ENCODE measurements at places on chromosomes 1 and 21. TPM values are rescaled to one million over a fixed set of nuclear protein-coding genes. Genes with fewer than 3 reads are reported as not detected.

Gene SPRR1B
- not detected for total RNA-seq

Gene CD1B
- total RNA-seq, result not detected

Gene PLEKHG5
- total RNA-seq, result 13.7 TPM

Gene PKP1
- total RNA-seq, result 0.50 TPM

Gene OLIG2
- not detected for total RNA-seq

Gene GLUL
- total RNA-seq, result 1,224 TPM

Gene RPS6KC1
- total RNA-seq, result 60.2 TPM

Gene CFHR4
- 0.25 TPM for total RNA-seq

DNA sequence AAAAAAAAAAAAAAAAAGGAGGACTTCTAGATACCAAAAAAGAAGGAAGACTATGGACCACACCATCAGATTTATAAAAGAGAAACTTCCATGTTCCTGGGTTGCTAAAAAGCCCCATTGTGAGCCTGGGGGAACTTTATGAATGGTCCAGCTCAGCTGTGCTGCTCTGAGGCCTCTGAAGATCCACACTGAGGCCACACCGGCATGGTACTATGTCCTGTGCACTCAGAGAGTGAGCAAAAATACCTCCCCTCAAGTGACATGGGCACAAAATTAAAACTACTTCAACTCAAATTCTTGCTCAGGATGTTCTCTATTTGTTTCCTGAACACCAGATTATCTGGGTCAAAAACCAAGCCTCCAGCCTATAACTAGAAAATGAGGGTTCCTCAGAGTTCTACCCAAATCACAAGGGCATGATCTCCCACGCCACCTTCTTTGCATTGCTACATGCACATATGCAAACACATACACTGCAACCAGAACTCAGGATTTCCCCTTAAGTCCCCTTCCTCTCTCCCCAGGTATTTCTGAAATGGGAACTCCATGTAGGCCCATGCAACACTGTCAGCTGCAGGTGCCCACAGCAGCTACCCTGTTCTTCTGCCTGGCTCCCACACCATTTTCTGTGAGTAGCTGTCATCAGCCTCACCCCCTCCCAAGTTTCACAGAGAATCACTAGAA, 94.4 kb downstream of the SH3GLB1 start:
- DNase-seq, result no peak

DNA sequence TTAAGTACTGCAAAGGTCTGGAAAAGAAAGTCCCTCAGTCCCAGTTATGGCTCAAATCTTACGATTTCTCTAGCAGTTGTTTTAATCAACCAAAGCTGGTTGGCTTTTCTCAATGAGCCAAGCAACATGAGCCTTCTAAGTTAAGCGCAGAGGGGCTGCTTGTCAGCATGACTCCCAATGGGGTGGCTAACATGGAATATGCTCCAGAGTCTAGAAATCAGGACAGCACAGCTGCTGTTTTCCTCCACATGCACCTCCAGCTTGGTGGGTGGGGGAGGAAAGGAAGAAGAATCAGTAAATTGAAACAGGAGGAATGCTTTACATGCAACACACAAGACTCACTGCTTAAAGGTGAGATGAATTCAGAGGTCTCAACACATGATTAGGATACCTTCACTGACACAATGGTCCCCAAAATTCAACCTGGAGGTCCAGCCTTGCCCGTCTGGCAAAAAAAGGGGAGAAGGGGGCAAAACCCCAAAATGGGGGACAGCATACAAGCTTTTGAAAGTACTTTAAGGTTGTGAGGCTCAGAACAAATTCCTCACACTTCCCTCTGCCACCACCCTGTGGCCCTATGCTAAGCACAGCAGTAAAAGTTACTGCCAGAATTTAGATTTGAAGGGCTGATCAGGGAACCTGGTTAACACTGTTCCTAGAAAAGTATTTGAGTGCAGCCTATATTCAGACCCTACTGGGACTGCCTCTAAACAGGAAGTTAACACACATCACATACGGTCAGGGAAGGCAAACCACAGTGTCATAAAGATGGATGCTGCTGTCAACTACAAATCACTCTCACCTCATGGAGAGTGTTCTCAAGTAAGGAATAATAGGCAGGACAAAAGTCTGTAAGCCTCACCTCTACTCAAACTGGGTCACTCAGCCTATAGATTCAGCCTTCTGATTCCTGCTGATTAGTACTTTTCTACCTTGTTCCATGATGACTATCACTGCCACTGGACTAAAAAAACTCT, 2.6 kb downstream of the GATAD2B start:
- DNase-seq, result no peak

- DNase-seq, result no peak
These were observed 14.6 kb upstream of the SLC41A1 start for GRCh38 chr1:205827623-205828022.

DNA sequence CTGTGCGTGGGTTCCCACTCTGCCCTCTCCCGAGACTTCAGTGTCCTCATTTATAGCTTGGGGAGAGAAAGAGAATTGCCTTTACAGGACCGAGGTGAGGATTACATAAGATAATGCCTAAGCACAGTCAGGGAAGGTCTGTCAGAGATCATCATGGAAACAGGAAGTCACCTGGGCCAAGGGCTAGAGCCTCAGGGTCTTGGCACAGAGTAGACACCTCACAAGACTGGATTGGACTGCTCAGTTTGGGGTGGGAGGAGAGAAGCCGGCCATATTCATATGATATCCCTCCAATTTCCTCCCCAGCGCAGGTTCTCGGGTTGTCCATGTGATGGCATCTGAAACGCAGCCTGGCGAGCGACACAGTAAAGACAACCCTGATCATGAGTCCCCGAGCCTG, 3.8 kb downstream of the CNR2 start:
- no peak for DNase-seq

DNA sequence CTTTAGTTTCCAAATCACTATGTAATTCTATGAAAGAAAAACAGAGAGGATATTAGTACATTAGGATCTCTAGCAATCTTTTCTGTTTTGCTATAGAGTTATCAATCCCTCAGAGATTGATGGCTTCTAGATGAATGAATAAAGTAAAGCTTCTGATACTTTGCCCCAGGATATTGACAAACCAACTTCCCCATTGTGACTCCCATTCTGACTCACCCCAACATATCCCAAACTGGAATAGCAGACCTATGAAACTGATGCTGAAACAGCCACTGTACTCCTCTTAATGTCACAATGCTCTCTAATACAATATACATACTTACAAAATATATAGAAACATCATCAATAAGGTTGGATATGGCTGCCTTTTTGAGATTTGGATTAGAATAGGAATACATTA, 442.1 kb upstream of the NR5A2 start:
- no peak for DNase-seq

DNA sequence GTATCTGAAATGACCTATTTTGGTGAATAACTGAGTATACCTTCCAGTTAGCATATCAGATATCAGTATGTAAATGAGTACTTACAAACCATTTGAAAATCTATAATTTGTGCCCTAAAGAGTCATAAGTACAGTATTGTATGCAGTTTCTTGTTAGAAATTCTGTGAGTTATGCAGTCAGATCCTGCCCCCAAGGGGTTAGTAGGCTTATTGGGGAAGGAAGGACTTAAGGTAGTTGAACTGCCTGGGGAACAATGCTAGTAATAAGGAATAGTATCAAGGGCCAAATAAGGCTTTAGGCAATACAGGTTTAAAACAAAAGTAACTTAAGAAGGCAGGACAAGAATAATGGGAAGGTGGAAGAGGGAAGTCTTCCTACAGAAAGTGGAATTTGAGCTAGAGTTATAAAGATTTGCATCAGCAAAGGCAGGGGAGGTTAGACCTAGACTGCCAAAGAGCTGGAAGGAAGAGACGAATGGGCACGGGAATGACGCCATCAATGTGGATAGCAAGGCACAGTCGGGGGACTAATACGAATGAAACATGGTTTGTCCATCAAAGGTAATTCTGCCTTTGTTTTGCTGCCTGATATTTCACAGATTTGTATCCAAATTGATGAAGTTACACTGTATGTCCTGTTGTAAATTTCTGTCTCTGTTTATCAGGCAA, 182.9 kb upstream of the DPYD start:
- DNase-seq, result no peak

GRCh38 chr1:172815740-172816139, 156.8 kb downstream of the FASLG start:
- no peak for DNase-seq

GRCh38 chr1:38559446-38560165, 300.0 kb downstream of the RRAGC start:
- peak; percentile 42 for DNase-seq

DNA sequence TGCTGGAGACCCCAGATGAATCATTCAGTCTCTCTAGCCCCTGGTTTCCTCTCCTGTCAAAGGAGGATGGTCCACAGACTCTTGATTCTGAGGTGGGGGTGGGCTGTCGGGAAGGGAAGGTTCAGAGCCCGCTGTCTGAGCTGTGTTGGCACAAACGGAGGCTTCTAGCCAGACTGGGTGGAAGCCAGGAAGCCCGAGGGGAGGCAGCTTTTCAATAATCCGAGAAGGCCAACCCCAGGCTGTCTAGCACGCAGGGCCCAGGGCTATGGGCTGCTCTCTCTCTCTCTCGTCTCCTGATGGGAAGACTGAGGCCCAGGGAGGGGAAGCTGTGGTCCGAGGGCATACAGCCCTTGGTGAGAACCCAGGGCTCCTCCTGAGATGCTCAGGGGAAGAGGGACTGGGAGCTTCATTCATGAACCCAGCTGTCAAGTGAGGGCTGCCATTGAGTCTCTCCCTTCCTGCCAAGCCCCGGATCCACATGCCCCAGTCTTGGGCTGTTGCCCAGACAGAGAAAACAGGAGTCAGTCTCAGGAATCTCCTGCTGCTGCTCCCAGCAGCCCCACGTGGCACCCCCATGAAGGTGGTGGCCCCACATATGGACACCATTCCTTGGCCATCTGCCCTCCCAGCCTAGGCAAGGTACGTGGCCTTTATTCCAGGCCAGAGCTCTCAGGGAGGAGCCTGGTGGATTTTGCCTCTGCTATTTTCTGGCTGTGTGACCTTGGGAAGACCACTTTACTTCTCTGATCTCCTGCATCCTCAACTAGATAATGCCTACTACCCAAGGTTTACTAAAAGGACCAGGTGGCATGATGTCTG, 44.4 kb downstream of the RAP1GAP start:
- no peak for DNase-seq

- DNase-seq, result peak; percentile 36
These were observed 183.6 kb upstream of the UBE2U start for GRCh38 chr1:64019818-64020217.

GRCh38 chr1:60866226-60866900, 216.0 kb upstream of the NFIA start:
- no peak for DNase-seq

GRCh38 chr21:37366482-37367316, at the start of gene DYRK1A:
DYRK1A (plus strand) TSS chr21:37366773; CDS start chr21:37420375, 53,602 bp downstream.
- DNase-seq, result peak; percentile 98

- DNase-seq, result no peak
These were observed 45.3 kb downstream of the NFASC start for GRCh38 chr1:204915861-204916495.

GRCh38 chr1:244796719-244797406, 38.6 kb upstream of the COX20 start:
- peak; percentile 86 for DNase-seq

DNA sequence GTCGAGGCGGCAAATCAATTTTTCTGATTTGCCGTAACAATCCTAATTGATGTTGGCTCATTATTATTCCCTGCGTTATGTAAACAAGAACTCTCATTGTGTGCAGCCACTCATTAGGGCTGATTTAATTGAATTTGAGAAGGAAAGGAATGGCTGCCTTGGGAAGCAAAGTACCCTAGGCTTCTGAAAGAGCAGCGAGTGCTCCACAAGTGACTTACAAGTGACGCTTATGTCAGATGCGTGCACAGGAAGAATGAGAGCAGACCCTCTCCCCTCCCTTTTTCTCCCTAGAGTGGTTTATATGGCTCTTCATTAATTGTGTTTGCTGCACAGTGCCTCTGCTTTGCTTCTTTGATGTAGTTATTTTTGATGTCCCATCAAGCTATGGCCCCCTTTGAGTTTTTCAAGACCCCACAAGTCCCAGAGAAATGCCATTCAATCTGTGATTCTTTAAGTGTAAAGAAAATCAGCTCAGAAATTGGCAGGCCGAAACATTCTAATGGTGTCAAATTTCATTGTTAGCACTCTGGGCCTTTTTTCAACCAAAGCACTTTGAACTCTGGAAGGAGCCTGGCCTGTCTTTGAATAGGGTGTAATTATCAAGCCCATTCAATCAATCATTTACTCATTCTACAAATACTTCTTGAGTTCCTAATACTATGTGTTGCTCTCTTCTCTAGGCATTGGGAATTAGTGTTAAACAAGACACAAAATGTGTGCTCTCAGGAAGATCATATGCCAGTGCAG, 86.8 kb upstream of the VAV3 start:
- no peak for DNase-seq

- DNase-seq, result no peak
These were observed 5.6 kb downstream of the CD53 start for GRCh38 chr1:110878591-110878990.

DNA sequence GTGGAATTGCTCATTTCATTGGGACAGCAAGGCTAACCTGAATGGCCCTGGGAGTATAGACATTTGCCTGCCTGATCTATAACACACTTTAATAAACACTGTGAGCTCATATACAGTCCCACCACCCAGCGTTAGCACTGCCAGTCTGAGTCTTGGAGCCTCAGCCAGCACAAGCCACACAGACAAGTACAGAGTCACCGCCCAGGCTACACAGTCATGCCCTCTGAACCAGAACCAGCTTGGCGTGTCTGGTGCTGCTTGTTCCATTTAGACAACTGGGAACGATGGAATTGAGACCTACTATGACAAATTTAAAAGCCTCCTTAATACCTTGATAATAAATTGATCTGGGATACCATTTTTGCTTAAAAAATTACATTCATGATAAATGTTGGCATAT, 31.6 kb downstream of the NID1 start:
- DNase-seq, result no peak

DNA sequence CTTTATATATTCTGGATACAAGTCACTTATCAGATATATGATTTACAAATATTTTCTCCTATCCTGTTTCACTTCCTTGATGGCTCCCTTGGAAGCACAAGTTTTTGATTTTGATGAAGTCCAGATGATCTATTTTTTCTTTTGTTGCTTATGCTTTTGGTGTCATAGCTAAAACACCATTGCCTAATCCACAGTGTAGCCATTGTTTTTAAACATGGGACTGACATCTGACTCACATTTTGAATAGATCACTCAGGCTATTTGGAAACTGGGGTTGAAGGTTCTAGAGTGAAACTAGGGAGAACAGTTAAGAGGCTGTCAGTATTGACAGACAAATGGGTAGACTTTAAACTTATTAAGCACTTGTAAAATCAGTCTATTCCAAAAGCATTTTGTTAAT, 16.6 kb downstream of the AK4 start:
- no peak for DNase-seq

- peak; percentile 94 for DNase-seq
These were observed at the start of gene LRRC3 for GRCh38 chr21:44454747-44455523. LRRC3 (plus strand) TSS chr21:44455510; CDS start chr21:44456645, 1,135 bp downstream.

GRCh38 chr1:180053594-180054567, 99.3 kb downstream of the CEP350 start:
- no peak for DNase-seq

DNA sequence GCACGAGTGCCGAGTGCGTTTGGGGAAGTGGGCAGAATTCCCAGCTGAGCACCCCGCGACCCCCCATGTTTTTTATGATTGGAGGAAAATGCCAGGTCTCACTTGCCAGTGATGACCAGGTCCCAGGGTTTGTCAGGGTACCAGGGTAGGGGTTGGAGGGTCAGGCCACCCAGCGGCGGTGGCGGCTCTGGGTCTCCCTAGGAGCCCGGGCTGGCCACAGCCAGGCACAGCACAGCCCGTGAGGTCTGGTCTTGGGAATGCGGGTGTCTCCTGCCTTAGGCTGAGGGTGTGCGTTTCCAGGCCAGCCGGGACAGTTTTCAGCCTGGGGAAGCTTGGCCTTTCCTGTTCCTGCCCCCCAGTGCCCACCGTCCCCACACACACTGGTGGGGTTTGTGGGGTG, 22.7 kb downstream of the PRKCZ start:
- DNase-seq, result no peak

GRCh38 chr1:5827516-5827915, 164.7 kb downstream of the NPHP4 start:
- DNase-seq, result no peak

Data from testis (tissue), 5 donors.